Body of pancreas (tissue), 4 donors: ENCODE measurements at places on chromosomes 3 and 15. TPM values are rescaled to one million over a fixed set of nuclear protein-coding genes. Genes with fewer than 3 reads are reported as not detected.

GRCh38 chr3:101685870-101686307, 629 bp downstream of the RPL24 start:
- H3K36me3 ChIP-seq, result peaks cover 19% of the 10 kb centered on the region
- peak overlapping the region; percentile 87 for H3K27ac ChIP-seq
- no peak for DNase-seq
- peak overlapping the region; percentile 56 for H3K4me3 ChIP-seq
- no peaks in the 10 kb centered on the region for H3K27me3 ChIP-seq
- H3K4me1 ChIP-seq, result peaks cover 40% of the 10 kb centered on the region

DNA sequence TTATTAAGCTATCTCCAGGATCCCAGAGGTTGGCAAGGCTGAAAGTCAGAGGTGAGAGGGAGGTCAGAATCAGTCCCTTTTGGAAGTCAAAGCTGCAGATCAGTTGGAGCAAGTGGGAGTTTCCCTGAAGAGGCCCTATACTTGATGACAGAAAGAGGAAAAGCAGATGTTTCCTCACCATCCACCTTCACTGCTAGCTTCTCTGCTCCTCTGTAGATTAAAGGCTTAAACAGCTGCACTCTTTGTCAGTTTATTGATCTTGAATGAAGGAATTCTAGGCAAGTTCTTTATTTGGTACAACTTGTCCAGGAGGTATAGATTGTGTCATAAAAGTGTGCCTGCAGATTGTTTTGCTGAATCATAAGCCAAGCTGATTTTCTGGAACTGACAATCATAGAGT, 408.2 kb upstream of the TGFBR2 start:
- H3K4me1 ChIP-seq, result peaks cover 5% of the 10 kb centered on the region
- H3K4me3 ChIP-seq, result no peak overlapping the region
- DNase-seq, result no peak

GRCh38 chr3:178777718-178778411, 241.6 kb downstream of the KCNMB2 start:
- H3K36me3 ChIP-seq, result no peaks in the 10 kb centered on the region
- H3K27ac ChIP-seq, result no peak overlapping the region
- H3K4me1 ChIP-seq, result no peaks in the 10 kb centered on the region
- no peaks in the 10 kb centered on the region for H3K27me3 ChIP-seq

GRCh38 chr3:45688194-45688881, 858 bp upstream of the SACM1L start:
- peaks cover 37% of the 10 kb centered on the region for H3K4me1 ChIP-seq
- peak overlapping the region; percentile 11 for H3K27ac ChIP-seq
- DNase-seq, result peak; percentile 23
- H3K27me3 ChIP-seq, result no peaks in the 10 kb centered on the region
- H3K4me3 ChIP-seq, result peak overlapping the region; percentile 1

DNA sequence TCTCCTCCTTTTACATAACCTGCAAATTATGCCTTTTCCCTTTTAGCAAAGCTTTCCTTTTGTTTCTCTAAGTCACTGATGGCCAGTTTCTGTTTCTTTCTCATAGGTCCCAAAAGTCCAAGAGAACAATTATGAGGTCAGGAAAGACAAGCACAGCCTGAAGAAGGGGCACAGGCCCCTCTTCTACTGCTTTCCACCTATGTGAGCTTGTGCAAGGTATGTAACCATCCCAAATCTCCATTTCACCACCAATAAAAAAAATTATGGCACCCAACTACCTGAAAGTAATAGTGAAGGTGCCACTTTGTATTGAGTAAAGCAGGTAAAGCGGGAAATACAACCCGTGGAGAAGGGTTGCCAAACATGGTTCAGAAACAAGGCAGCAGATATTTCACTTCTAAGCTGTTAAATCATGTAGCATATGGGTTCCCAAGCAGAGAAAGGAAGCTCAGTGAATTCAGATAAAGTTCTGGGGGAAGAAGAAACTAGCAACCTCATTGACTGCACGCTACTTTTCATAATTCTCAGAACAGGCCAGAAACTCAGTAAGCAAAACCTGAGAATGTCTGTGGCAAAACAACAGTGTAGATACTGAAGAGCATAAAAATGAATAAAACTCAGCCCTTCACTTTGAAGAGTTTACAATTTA, 4.2 kb downstream of the PLOD2 start:
- H3K4me3 ChIP-seq, result no peak overlapping the region
- no peaks in the 10 kb centered on the region for H3K27me3 ChIP-seq
- DNase-seq, result peak; percentile 32
- peak overlapping the region; percentile 98 for H3K27ac ChIP-seq
- H3K36me3 ChIP-seq, result no peaks in the 10 kb centered on the region
- peaks cover 73% of the 10 kb centered on the region for H3K4me1 ChIP-seq

DNA sequence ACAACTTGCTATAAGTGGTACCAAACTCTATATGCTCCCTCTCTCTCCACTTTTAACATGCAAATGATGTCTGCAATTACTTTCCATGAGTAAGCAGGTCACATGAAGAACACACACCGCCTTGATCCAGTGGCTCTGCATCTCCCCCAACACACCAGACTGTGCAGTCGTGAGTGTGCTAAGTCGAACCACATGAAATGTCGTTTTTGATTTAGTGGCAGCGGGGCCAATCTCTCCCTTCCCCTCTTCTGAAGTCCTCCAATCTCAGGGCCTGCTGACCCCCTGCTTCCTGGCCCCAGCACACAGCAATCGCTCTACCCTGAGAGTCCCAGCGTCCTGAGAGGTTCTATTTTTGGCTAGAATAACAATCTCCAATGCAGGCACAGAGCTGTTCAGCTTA, 312.5 kb downstream of the SHQ1 start:
- DNase-seq, result no peak
- H3K4me1 ChIP-seq, result no peaks in the 10 kb centered on the region
- no peak overlapping the region for H3K27ac ChIP-seq
- no peak overlapping the region for H3K4me3 ChIP-seq

GRCh38 chr3:52393131-52393807, 51.6 kb downstream of the SEMA3G start:
- DNase-seq, result no peak
- no peaks in the 10 kb centered on the region for H3K27me3 ChIP-seq
- H3K36me3 ChIP-seq, result peaks cover 3% of the 10 kb centered on the region

DNA sequence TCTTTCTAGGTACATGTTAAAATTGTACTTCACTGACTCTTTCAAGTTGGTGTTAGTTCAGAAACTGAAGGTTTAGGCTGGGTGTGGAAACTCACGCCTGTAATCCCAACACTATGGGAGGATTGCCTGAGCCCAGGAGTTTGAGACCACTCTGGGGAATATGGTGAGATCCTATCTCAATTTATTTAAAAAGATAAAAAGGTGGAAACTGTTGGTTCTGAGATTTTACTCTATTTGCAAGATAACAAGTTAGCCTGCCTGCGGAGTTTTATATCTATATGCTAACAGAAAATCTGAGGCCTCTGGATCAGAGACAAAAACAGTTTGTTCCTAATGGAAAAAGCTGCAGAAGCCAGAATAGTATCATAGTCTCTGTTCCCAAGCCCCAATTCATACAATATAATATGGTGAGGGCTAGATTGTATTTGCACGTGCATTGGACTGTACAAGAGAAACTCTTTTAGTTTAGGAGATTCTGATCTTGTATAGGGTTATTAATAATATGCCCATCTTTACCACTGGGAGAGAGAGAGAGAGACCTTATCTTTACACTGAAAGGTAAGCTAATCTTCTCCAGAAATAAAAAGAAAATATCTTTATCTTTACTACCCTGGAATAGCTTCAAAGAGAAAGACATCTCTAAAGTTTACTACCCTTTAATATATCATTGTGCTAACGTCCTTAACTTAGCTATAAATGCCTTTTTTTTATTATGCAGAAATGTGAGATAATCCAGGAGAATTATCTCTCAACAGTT, 1267.6 kb downstream of the OTOL1 start:
- no peaks in the 10 kb centered on the region for H3K27me3 ChIP-seq
- no peak for DNase-seq
- no peak overlapping the region for H3K4me3 ChIP-seq
- no peaks in the 10 kb centered on the region for H3K4me1 ChIP-seq

- H3K4me3 ChIP-seq, result no peak overlapping the region
- peak overlapping the region; percentile 30 for H3K27ac ChIP-seq
- no peaks in the 10 kb centered on the region for H3K27me3 ChIP-seq
- DNase-seq, result no peak
Measured at GRCh38 chr3:118986734-118987133, 47.9 kb downstream of the IGSF11 start.

- no peaks in the 10 kb centered on the region for H3K36me3 ChIP-seq
- H3K4me3 ChIP-seq, result no peak overlapping the region
- H3K27me3 ChIP-seq, result no peaks in the 10 kb centered on the region
Measured at GRCh38 chr3:126053513-126053912, 30.4 kb downstream of the SLC41A3 start.

GRCh38 chr3:184603151-184604030, 41.8 kb downstream of the EPHB3 start:
- no peaks in the 10 kb centered on the region for H3K36me3 ChIP-seq
- H3K4me1 ChIP-seq, result peaks cover 28% of the 10 kb centered on the region
- no peaks in the 10 kb centered on the region for H3K27me3 ChIP-seq
- H3K27ac ChIP-seq, result no peak overlapping the region
- DNase-seq, result no peak

GRCh38 chr15:76393614-76394013, 57.0 kb downstream of the ISL2 start:
- no peak for DNase-seq
- H3K4me1 ChIP-seq, result peaks cover 25% of the 10 kb centered on the region
- H3K4me3 ChIP-seq, result no peak overlapping the region
- no peak overlapping the region for H3K27ac ChIP-seq
- H3K36me3 ChIP-seq, result no peaks in the 10 kb centered on the region

DNA sequence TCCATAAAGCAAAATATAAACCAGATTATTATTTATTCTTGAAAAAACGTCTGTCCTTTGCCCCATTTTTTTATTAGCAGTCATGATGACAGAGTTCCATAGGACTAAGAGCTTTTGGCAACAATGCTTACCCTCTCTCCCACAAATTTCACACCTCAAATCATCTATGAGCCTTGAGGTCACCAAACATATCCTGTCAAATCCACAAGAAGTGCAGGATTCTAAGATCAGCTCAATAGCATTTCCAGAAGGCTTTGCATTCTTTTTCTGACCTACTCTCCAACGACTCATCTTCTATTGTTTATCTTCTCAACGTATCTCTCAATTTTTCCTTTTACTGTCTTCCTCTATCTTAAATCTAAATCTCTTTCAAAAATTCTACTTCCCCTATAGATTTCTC, 619.1 kb upstream of the BCHE start:
- H3K36me3 ChIP-seq, result no peaks in the 10 kb centered on the region
- no peaks in the 10 kb centered on the region for H3K27me3 ChIP-seq
- no peaks in the 10 kb centered on the region for H3K4me1 ChIP-seq
- no peak overlapping the region for H3K27ac ChIP-seq

GRCh38 chr3:156098437-156099035, 21.8 kb upstream of the KCNAB1 start:
- H3K27me3 ChIP-seq, result no peaks in the 10 kb centered on the region
- H3K4me3 ChIP-seq, result no peak overlapping the region
- peaks cover 14% of the 10 kb centered on the region for H3K4me1 ChIP-seq
- H3K36me3 ChIP-seq, result no peaks in the 10 kb centered on the region
- no peak for DNase-seq

GRCh38 chr3:194952841-194953241, 267.2 kb downstream of the FAM43A start:
- no peak for DNase-seq
- H3K36me3 ChIP-seq, result no peaks in the 10 kb centered on the region
- no peak overlapping the region for H3K4me3 ChIP-seq
- no peaks in the 10 kb centered on the region for H3K27me3 ChIP-seq

- H3K4me3 ChIP-seq, result no peak overlapping the region
- no peaks in the 10 kb centered on the region for H3K4me1 ChIP-seq
- DNase-seq, result no peak
- H3K27ac ChIP-seq, result no peak overlapping the region
- H3K27me3 ChIP-seq, result no peaks in the 10 kb centered on the region
- H3K36me3 ChIP-seq, result no peaks in the 10 kb centered on the region
Measured at GRCh38 chr15:45471151-45471550, 51.4 kb downstream of the SLC30A4 start.

DNA sequence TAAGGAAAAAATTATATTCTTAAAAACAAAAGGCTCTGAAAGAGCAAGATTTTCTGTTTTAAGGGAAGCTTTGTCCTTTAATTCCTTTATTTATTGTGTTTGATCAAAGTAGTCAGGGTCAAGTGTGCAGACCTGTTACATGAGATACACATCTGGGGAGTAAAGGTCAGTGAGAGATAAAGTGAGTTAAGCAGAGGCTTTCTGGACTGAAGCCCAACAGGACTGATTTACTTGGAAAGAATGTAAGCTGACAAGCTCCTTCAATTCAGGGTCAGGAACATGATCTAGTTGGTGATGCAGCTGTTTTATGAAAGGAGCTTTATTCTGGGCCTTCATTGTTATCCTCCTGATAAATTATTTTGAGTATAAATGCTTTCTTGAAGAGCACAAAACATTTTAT, 20.7 kb upstream of the OTOL1 start:
- H3K27ac ChIP-seq, result no peak overlapping the region
- H3K4me1 ChIP-seq, result no peaks in the 10 kb centered on the region
- H3K4me3 ChIP-seq, result no peak overlapping the region
- H3K36me3 ChIP-seq, result no peaks in the 10 kb centered on the region
- H3K27me3 ChIP-seq, result no peaks in the 10 kb centered on the region

- H3K4me1 ChIP-seq, result peaks cover 7% of the 10 kb centered on the region
- no peak for DNase-seq
- no peak overlapping the region for H3K4me3 ChIP-seq
- no peaks in the 10 kb centered on the region for H3K27me3 ChIP-seq
Measured at GRCh38 chr3:186825294-186825821, 17.2 kb upstream of the ADIPOQ start.

GRCh38 chr15:79094611-79095021, 4.0 kb upstream of the RASGRF1 start:
- no peak for DNase-seq
- H3K36me3 ChIP-seq, result no peaks in the 10 kb centered on the region
- H3K27ac ChIP-seq, result no peak overlapping the region
- no peaks in the 10 kb centered on the region for H3K27me3 ChIP-seq

DNA sequence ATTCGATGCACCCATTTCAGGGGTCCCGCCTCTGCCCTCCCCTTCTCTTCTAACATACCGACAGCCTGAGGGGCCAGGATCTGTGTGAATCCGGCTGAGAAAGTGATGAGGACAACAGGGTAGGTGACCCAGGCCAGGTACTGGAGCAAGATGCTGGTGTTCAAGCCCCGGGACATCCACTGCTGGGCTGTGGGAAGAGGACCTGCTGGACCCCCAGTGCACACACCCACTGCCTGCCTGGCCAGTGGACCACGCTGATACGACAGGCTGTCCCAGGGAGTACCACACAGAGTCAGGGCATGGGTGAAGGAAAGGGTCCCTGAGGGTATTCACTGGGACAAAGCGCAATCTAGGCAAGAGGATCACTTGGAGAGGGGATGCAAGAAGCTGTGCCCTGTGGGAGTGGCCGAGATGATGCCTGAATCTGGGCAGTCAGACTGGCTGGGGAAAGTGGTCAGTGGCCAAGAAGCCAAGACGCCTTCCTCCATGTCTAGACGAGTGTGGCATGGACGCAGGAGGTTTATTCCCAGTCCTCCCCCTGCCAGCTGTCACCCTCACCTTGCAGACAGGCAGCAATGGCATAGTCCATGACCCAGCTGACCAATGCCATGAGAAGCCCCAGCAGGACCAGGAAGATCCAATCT, 3.2 kb downstream of the CLCN2 start:
- H3K4me1 ChIP-seq, result peaks cover 27% of the 10 kb centered on the region
- no peak for DNase-seq
- no peaks in the 10 kb centered on the region for H3K27me3 ChIP-seq
- H3K36me3 ChIP-seq, result no peaks in the 10 kb centered on the region
- no peak overlapping the region for H3K4me3 ChIP-seq

The ZNF80 gene
- not detected for total RNA-seq

The PIERCE2 gene
- 2.0 TPM for total RNA-seq

The SCAANT1 gene
- total RNA-seq, result not detected

The ETV5 gene
- 39.2 TPM for total RNA-seq

The TGM4 gene
- total RNA-seq, result not detected

The PPP2R3A gene
- total RNA-seq, result 22.4 TPM

The FBXW12 gene
- 23.7 TPM for total RNA-seq

The ITGA11 gene
- total RNA-seq, result 0.99 TPM

The LSAMP gene
- 1.6 TPM for total RNA-seq

The RASL12 gene
- 3.1 TPM for total RNA-seq

The C3orf20 gene
- total RNA-seq, result not detected

The NKTR gene
- total RNA-seq, result 115 TPM
